HepG2 (cell line): ENCODE measurements at places on chromosomes 12 and 14. TPM values are rescaled to one million over a fixed set of nuclear protein-coding genes. Genes with fewer than 3 reads are reported as not detected.

DNA sequence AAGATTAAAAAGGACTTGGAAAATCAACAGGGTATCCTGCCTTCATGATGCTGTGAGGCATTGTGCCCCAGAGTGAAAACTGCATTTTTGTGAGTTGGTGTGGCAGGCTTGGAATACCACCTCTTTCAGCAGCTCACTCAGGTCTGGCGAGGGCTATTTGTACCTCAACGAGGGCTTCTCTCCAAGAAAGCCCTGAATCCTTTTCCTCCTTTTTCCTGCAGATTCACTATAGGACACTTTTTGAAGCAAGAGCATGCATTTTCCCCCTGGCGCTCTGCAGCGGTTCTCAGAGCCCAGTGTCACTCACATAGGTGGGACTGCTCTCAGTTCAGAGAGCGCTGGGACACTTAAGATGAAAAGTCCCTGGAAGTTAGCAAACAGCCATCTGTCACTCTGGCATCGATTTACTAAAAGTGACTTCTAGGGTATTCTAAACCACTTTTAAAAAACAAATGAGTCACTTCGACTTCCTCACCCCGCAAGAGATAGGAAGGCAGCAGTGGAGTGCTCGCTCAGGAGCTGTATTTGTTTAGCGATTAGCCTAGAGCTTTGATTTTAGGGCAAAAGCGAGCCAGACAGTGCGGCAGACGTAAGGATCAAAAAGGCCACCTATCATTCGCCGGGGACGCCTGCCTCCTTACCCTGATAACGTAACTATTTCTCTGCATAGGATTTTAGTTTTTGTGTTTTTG is 782 bp upstream of the LGR5 start:
- peaks cover 38% of the 10 kb centered on the region for H3K4me1 ChIP-seq
- H3K27ac ChIP-seq: peak overlapping the region; percentile 82
- DNase-seq: peak; percentile 98
- no peaks in the 10 kb centered on the region; the same call in 1 of the 3 replicates for H3K27me3 ChIP-seq
- H3K4me3 ChIP-seq: peak overlapping the region; percentile 97
- H3K36me3 ChIP-seq: no peaks in the 10 kb centered on the region

The SYCP3 gene
- total RNA-seq: not detected in 2 replicates

DNA sequence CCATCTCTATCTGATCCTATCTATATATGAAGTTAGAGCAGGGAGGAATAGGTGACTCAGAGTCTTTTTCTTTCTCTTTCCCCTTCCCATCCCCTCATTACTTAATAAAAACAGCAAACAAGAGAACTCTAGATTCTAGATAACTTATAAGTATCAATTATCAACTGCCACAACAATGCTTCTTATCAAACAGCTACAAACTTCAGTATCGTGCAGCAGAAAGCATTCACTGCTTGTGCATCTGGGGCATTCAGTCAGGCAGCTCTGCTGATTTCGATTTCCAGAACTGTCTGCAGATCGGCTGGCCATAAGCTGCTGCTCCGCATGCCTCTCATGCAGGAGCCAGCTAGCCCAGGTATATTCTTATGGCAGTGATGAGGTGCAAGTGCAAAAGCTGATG is 19.4 kb downstream of the A2ML1 start:
- no peaks in the 10 kb centered on the region for H3K36me3 ChIP-seq
- no peak overlapping the region for H3K27ac ChIP-seq
- no peaks in the 10 kb centered on the region; the same call in 1 of the 2 replicates for H3K27me3 ChIP-seq
- no peak for DNase-seq
- H3K4me3 ChIP-seq: no peak overlapping the region

DNA sequence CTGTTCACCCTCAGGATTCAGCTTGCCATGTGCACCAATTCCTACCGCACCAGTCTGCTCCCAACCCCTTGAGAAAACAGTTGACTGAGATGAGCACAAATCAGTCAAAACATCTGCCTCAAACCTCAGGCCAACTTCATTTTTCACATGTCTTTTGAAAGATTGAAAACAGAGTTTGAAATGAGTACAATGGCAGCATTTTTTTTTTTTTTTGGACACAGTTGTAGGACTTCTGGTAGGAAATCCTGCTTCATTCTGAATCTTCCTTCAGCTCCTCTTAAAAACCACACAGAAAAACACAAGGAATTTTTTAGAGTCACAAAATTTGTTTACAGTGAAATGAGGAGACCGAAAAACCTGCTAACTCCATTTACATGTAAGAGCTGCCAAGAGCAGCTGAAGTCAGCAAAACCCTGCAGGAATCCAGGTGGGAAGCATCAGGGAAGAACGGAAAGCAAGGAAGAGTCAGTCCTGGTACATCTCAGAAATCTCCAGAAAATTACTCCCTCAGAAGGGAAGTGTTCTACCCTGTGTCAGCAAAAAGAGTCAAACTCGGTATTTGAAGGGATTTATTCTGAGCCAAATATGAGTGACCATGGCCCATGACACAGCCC is 100.3 kb upstream of the TMTC1 start:
- DNase-seq: no peak
- H3K27me3 ChIP-seq: no peaks in the 10 kb centered on the region
- H3K27ac ChIP-seq: no peak overlapping the region
- H3K4me1 ChIP-seq: no peaks in the 10 kb centered on the region
- H3K36me3 ChIP-seq: no peaks in the 10 kb centered on the region
- H3K4me3 ChIP-seq: no peak overlapping the region

The LRRIQ1 gene
- not detected in 2 replicates for total RNA-seq

DNA sequence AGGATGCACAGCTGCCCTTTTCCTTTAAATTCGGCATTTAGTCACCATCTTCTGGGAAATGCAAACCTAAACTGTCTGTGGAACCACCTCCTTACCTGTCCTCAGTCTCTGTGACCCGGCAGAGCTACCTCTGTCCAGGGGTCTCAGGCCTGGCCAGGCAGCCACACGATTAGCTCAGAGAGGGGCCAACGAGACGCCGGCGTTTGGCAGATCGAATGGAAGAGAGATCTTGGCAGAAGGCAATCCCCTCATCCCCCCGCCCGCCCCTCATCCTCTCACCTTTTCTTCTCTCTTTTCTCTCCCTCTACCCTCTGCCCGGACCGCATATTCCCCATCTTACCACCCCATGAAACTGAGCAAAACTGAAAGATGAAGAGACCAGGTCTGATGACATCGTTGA is 101.0 kb downstream of the PIWIL1 start:
- H3K4me3 ChIP-seq: no peak overlapping the region
- no peak overlapping the region for H3K27ac ChIP-seq
- no peaks in the 10 kb centered on the region for H3K36me3 ChIP-seq
- H3K27me3 ChIP-seq: 0 out of 2 replicates have a peak, but pooled peaks cover 2% of the 10 kb centered on the region
- DNase-seq: no peak

DNA sequence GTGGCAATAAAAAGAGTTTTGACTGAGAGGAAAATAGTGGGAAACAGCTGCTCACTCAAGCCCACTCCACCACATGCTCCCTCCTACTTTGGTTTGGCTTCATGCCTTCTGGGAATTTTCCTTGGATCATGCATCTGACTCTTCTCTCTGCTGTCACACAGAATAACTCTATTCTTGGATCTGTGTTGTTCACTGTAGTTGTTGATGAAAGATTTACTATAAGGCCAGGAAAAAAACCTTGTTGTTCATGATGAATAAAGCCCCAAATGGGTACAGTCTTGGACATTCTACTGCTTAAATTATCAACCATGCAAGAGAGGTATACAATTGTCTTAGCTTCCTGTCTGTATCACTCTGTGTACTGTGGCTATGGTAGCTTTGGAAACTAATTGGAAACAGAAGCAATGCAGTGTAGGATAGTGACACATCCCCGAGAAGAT is 70.5 kb downstream of the TMX1 start:
- DNase-seq: no peak
- H3K27me3 ChIP-seq: no peaks in the 10 kb centered on the region

GRCh38 chr12:75982979-75983660 is 48.5 kb downstream of the PHLDA1 start:
- H3K27me3 ChIP-seq: no peaks in the 10 kb centered on the region
- DNase-seq: no peak
- H3K36me3 ChIP-seq: no peaks in the 10 kb centered on the region
- no peak overlapping the region for H3K27ac ChIP-seq
- peaks cover 80% of the 10 kb centered on the region for H3K4me1 ChIP-seq

The WASHC4 gene
- total RNA-seq: 36.3 and 39.6 TPM in 2 replicates

- DNase-seq: no peak
- H3K36me3 ChIP-seq: no peaks in the 10 kb centered on the region
- H3K4me3 ChIP-seq: no peak overlapping the region
Measured at GRCh38 chr14:22428700-22429291, 160.2 kb downstream of the DAD1 start.
